Melanocyte of skin (primary cell): ENCODE measurements at places on chromosomes 3 and 15. TPM values are rescaled to one million over a fixed set of nuclear protein-coding genes. Genes with fewer than 3 reads are reported as not detected.

Gene ATP11B
- 54.4 and 94.1 TPM in 2 replicates for total RNA-seq

Gene ZIC1
- total RNA-seq = not detected in 2 replicates

Gene DGKG
- total RNA-seq = 4.8 and 6.0 TPM in 2 replicates

Gene FAM174B
- 2.1 and 12.7 TPM in 2 replicates for total RNA-seq

Gene EFCC1
- total RNA-seq = under 0.01 and 0.15 TPM in 2 replicates

Gene BCL2A1
- total RNA-seq = 67.1 and 138 TPM in 2 replicates

Gene ALDH1A3
- 12.0 and 31.6 TPM in 2 replicates for total RNA-seq

Gene SPINK8
- not detected in 2 replicates for total RNA-seq

Gene ADGRG7
- 0.15 TPM in 1 of 2 replicates, not detected in the other for total RNA-seq

Gene HYKK
- total RNA-seq = 5.8 and 7.9 TPM in 2 replicates

Gene PIF1
- 11.0 and 17.8 TPM in 2 replicates for total RNA-seq

Gene CHCHD6
- total RNA-seq = 172 and 180 TPM in 2 replicates

Gene NMNAT3
- 0.69 and 1.1 TPM in 2 replicates for total RNA-seq

Gene DPPA4
- total RNA-seq = not detected in 2 replicates

Gene PTX3
- total RNA-seq = 2.0 and 3.2 TPM in 2 replicates

Gene GREM1
- under 0.01 and 3.3 TPM in 2 replicates for total RNA-seq

Gene TMEM158
- total RNA-seq = 2.4 and 9.8 TPM in 2 replicates

Gene CNTN3
- 0.73 and 1.0 TPM in 2 replicates for total RNA-seq

Gene LYZL4
- not detected in 2 replicates for total RNA-seq

Gene SAMD7
- not detected in 2 replicates for total RNA-seq

Gene CLRN1
- total RNA-seq = not detected in 2 replicates

Gene ENTPD3
- total RNA-seq = under 0.01 TPM in 2 replicates

Gene RETNLB
- total RNA-seq = not detected in 2 replicates

Gene NEDD4
- 14.5 and 29.1 TPM in 2 replicates for total RNA-seq

Gene DPH6
- total RNA-seq = 15.5 and 29.4 TPM in 2 replicates

Gene DUOXA2
- total RNA-seq = not detected in 2 replicates

Gene MST1R
- 1.1 and 3.4 TPM in 2 replicates for total RNA-seq

Gene VGLL4
- 51.1 and 128 TPM in 2 replicates for total RNA-seq

Gene CHRM5
- not detected in 2 replicates for total RNA-seq

Gene CTXN2
- total RNA-seq = under 0.01 TPM in 1 of 2 replicates, not detected in the other

Gene SH2D7
- total RNA-seq = not detected in 2 replicates

Gene CKMT1A
- total RNA-seq = 0.36 TPM in 1 of 2 replicates, not detected in the other

Gene STRIT1
- total RNA-seq = not detected in 2 replicates

Gene ITIH4
- 2.0 and 2.7 TPM in 2 replicates for total RNA-seq

Gene SUSD5
- 15.1 and 20.7 TPM in 2 replicates for total RNA-seq

Gene GOLGA6L10
- 0.15 and 1.00 TPM in 2 replicates for total RNA-seq

Gene PLCB2
- 1.1 and 3.3 TPM in 2 replicates for total RNA-seq

Gene CTDSPL
- total RNA-seq = 29.6 and 45.3 TPM in 2 replicates

Gene CCDC33
- total RNA-seq = not detected in 2 replicates

Gene CCDC39
- not detected in 2 replicates for total RNA-seq

Gene NOX5
- total RNA-seq = 0.15 TPM in 1 of 2 replicates, not detected in the other

Gene MORC1
- 0.34 and 0.36 TPM in 2 replicates for total RNA-seq

Gene GP9
- not detected in 2 replicates for total RNA-seq

Gene GAP43
- total RNA-seq = not detected in 2 replicates

Gene PLSCR5
- not detected in 2 replicates for total RNA-seq

Gene CLDN16
- not detected in 2 replicates for total RNA-seq

Gene ARGFX
- not detected in 2 replicates for total RNA-seq

Gene COLQ
- 1.8 and 2.1 TPM in 2 replicates for total RNA-seq

Gene USP3
- 22.4 and 34.5 TPM in 2 replicates for total RNA-seq

Gene IL12A
- 1.1 and 2.3 TPM in 2 replicates for total RNA-seq

Gene KY
- total RNA-seq = 0.15 TPM in 1 of 2 replicates, not detected in the other

Gene GHSR
- total RNA-seq = not detected in 2 replicates

Gene GABRB3
- 0.33 and 0.62 TPM in 2 replicates for total RNA-seq

Gene RPL4
- 1,254 and 1,777 TPM in 2 replicates for total RNA-seq

Gene LRCH3
- total RNA-seq = 61.9 and 88.8 TPM in 2 replicates
